ENCODE measurements at places on chromosomes 11 and 22.

GRCh38 chr11:59144096-59144495 is 1.4 kb downstream of the FAM111A start:
- DNase-seq = no peak

DNA sequence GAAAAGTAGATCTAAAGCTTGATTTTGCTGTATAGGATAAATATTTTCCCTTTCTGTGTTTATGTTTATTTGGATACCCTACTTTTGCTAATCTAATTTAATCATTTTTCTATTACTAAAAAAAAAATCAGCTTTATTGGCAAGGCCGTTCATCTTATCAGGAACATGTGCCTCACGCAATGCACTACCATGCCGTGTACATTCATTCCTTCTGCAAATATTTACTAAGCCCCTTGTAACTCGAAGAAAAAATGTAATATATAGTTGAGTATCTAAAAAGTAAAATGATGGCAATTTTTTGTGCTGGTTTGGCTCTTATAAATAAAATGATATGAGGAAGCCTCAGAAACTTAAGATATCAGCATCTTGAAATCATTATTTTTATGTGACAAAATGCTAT is 8.9 kb downstream of the UVRAG start:
- no peak for DNase-seq

DNA sequence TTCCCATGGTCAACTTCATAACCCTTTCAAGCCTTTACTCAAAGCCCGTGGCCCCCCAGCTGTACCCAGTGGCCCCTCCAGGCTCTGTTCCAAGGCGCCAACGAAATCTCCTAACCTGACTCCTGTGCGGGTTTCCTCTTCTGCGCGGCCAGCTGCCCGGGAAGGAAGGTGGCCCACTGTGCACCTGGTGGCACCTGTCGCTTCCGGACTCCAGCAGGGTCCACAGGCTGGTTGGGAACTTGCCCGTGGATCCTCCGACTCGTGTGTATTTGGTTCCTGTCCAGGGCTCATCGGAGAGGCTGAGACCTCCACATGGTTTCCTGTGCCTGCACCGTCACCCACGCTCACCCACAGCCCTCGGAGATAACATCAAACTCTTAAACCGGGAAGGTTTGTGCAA is 335.4 kb downstream of the BRD1 start:
- DNase-seq = no peak

GRCh38 chr11:79274636-79275331 is 166.0 kb downstream of the TENM4 start:
- no peak for DNase-seq

DNA sequence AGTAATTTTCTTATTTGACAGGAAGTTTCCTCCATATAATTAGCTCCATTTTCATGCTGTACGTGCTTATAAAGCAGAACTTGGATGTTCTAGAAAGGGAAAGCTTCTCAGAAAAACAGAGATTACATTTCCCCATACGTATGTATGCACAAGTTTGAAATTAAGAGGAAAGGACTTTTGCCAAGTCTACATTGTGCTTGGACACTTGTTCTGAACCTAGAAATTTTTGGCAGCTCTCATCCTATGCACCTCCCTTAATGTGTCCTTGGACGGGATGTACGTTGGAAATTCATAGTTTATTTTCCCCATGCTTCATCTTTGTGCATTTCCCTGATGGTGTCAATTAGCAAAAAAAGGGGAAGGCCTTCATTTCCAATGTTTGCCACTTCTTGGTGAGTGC is 322.7 kb downstream of the BLID start:
- no peak for DNase-seq

- DNase-seq = no peak
Measured at GRCh38 chr11:129779342-129779741, 36.3 kb upstream of the TMEM45B start.

DNA sequence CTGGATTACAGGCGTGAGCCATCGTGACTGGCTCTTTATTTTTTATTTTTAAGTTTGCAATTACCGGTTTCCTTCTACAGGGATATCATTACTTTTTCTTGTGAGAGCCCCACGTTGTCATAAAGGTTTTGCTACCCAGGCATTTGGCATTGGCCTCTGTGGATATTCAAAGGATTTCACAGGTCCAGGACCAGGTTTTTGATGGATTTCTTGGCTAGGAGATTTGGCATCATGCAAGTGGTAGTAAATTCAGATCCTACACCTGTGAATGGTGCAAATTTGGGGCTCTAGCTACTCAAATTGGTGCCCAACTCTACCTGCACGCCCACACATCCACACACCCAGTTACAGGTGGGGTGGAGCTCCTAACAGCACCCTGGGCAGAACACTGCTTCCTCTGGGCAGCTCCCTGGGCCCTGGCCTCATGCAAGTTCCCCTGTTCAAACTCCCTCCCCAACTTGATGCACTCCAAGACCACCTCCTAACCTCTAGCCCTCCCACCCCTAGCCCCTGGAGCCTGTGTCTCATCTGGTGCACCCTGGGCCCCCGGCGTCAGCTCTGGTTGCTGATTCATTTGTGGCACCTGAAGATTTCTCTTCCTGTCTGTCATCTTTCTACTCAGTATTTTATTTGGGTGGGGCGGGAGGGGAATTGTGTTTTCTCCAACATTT is 9.3 kb upstream of the MRGPRD start:
- DNase-seq = no peak

GRCh38 chr22:44109416-44109815 is 71.3 kb upstream of the PARVG start:
- no peak for DNase-seq

GRCh38 chr11:63763496-63764339 is 4.9 kb downstream of the ZFTA start:
- no peak for DNase-seq

DNA sequence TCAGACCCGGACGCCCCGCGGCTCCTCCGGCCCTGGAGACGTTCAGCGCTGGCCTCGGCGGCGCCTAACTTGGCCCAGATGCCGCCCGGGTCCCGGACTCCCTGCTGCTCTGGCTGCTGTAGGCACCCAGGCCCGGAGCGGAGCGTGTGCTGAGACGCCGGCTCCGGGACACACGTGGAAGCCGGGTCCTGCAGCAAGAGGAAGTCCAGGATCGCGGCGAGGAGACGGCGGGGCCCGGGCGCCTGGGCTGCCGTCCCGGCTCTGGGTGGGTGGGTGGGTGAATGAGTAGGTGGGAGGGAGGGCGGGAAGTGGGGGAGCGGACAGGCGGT is 223 bp downstream of the WT1 start:
- DNase-seq = no peak

DNA sequence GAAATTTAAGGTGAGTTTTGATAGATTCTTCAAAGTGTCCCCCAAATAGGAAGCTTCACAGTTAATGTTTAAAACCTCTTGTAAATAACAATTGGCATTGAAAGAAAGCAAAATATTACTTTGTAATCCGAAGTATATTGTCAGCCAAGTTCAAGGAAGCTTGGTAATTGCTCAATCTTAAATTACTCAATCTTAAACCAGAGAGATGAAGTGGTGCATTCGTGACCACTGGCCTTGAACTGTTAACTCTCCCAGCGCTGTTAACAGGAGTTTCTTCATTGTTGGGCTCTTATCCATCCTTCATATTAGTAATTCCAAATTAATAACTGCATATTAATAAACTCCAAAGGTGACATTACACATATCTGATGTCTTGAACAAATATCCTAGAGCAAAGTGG is 20.6 kb upstream of the FDX1 start:
- DNase-seq = no peak

DNA sequence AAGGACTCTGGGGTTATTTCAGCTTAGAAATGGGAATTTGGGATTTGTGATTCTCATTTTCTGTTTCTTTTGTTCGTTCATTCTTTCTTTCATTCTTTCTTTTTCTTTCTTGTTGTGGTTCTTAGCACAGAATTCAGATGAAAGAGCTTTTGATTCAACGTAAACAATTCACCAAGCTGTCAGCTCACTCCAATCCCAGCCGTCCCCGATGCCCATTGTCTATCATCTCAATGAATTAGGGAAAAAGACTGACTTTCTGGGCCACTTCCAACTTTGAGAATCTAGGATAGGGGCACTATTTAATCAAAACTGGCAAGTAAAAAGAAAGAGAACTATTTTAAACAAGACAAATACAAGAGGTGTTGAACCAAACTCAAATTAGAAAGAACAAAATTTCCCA is 25.1 kb upstream of the TMA7B start:
- DNase-seq = no peak

DNA sequence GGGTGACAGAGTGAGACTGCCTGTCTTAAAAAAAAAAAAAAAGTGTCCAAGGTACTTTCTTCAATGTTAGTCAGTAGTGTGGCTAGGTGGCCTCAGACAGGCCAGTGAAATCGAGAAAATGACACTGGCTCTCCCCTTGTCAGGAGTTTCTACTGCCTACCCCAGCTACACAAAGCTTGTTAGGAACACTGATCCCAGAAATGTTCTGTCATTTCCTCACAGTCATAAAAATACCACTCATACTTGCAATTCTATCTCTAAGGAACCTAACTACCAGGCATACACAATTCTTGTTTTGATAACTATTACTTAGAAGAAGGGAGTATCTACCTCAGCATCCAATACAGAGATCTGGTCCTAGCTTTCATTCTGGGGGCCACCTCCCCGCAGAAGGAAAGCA is 31.3 kb downstream of the ATP6V1E1 start:
- DNase-seq = no peak

DNA sequence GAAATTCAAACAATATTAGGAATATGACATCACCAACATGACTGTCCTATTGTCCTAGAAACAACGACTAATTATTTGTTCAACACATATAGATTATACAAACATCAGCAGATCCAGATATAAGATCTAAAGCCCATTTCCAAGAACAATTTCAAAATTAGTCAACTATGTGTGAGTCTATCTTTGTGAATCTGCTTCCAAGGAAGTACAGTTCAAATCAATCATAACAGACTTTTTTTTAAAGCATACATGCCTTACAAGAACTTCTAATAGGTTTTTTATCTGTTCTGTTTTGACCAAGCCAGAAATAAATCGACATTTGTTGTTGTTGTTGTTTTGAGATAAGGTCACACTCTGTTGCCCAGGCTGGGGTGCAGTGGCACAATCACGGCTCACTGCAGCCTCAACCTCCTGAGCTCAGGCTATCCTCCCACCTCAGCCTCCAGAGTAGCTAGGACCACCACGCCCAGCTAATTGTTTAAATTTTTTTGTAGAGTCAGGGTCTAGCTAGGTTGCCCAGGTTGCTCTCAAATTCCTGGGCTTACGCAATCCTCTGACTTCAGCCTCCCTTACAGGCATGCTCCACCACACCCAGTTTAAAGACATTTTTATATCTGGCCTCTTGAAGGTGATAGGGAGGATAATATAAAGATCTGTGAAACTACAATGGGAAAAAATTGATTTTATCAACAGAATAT is 54.8 kb downstream of the DENND5A start:
- no peak for DNase-seq

DNA sequence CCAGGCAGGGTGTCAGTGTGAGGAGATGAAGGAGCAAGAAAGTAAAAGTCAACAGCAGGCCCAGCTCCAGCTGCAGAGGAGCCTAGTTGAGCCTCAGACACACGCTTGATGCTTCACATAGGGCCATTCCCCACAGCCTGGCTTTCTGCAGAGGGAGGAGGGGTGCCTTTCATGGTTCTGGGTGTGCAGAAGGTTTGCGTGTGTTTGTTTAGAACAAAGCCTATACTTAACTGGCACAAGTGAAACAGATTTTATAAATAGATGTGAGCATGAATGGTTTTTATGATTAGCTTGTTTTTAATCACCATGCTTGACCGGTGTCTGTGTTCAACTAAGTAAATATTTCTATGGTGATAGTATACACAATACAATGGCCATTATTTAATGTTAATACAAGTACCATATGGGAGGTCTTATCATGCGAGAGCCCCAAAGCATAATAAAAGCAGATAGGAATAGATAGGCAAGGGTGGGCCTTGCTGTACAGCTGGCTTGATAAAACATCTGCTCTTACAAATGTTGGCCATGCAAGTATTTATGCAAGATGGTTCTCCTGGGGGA is 290.2 kb downstream of the ETS1 start:
- DNase-seq = no peak

DNA sequence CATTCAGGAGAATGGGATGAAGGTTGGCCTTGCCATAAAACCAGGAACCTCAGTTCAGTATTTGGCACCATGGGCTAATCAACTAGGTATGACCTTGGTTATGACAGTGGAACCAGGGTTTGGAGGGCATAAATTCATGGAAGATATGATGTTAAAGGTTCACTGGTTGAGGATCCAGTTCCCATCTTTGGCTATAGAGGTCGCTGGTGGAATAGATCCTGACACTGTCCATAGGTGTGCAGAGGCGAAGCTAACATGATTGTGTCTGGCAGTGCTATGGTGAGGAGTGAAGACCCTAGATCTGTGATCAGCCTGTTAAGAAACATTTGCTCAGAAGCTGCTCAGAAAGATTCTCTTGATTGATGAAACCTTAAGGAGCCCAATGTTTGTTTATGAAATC is 5.7 kb downstream of the NF2 start:
- DNase-seq = no peak

DNA sequence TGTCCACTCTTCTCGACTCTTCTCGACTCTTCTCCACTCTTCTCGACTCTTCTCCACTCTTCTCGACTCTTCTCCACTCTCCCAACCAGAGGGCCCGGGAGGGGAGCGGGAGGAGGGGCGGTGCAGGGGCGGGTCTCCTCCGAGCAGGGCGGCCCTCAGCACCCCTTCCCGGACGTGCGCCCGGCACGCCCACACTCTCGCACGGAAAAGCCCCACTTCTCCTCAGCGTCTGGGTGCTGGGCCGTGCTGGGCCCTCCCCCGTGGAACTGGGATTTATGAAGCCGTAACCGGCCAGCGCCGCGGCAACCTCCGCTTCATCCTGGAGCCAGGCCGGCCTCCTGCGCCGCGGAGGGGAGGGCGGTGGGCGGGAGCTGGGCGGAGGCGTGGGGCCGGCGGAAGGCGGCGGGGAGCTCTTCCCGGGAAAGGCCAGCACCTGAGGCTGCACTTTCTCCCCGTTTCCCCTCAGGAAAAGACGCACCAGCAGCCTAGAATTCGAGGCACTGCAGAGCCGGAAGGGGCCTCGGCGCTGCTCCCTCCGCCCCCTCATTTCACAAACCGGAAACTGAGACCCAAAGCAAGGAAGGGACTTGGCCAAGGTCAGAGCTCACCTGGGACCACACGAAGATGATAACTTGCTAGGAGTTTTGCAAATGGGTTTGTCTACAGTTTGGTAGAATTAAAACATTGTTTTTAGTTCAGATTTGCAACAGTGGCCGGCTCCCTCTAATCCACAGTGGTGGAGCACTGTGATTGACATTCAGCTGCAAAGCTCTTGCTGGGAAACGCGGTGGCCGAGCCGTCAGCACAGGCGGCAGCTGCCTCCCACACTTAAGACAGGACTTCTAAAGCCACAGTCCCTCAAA is 31.6 kb upstream of the JAM3 start:
- DNase-seq = no peak

DNA sequence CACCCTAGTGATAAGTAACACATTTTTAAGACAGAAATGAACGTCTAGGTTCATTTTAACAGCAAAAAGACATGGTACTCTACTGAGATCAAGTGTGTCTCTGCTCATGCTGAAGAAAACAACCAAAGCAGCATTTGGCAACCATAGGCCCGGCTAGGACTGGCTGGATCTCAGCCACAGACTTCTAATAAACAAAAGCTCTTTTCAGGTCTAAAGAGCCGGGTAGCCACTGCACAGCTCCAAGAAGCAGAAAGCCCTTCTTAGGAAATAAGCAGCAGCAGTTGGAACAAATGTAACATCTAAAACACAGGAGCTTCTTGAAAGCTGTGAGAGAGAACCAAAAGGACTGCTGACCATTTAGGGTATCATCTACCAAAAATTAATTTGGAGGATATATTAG is 37.6 kb downstream of the PITPNB start:
- DNase-seq = no peak

All from esophagus squamous epithelium (tissue), 5 donors.